ENCODE measurements at places on chromosomes 7 and 10.

DNA sequence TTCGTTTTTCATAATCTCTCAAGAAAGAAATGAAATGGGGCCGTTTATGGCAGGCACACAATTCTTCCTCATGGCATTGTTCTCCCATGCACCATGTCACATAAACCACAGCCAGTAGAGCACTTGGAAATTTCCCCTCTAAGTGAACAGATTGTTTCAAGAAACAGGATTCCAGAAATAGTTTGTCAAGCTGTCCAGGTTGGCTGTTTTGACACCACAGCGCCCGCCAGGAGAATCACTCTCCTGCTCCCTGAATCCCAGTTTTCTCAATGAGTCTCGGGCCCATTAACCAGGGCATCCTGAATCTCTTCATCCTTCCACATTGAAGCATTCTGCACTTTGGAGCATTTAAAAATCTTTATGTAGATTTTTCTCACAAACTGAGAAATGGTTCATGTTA, 172.2 kb upstream of the NEBL start:
- DNase-seq = no peak

DNA sequence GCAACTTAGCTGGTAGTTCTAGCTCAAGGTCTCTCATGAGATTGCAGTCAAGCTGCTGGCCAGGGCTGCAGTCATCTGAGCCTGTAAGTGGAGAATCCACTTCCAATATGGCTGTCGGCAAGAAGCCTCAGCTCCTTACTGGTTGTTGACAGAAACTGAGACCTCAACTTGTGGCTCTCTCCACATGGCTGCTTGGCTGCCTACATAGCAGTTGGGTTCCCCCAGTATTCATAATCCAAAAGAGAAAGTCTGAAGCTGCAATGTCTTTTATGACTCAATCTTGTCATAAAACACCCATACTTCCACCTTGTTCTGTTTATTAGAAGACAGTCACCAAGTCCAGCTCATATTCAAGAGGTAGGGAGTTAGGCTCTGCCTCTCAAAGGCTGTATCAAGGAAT, 334.9 kb upstream of the KMT2E start:
- DNase-seq = no peak

DNA sequence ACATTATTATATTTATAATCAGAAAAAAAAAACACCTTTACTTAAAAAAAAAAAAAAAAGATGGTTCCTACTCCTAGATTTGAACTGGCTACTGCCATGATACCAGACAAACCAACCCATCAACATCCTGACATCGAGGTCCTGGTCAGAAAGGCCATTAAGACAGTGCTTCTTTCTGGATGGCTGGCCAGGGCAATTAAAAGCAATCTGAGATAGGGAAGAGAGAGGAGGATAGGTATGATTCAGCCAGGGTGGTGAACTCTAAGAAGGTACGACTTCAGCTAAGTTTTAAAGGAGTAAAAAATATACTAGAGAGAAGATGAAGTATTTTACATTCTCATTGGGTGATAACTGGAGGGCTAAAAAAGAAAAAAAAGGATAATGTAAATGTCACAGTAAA, 139.0 kb downstream of the DOCK4 start:
- DNase-seq = no peak

DNA sequence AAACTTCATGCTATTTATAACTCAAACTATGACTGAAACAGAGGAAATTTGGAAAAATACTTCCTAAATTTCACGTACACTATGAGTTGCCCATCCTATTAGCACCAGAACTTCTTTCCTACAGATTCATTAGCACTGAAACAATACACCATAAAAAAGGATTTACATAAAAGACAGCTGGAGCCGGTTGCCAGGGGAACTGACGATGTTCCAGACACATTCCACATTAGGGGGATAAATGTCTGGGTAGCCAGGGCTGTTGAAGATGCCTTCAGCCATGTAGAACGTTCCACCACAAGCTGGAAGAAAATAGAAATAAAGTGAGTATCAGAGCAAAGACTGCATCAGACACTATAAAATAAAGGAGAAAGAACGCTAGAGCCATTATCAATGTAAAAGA, 129.8 kb upstream of the RSU1 start:
- DNase-seq = no peak

DNA sequence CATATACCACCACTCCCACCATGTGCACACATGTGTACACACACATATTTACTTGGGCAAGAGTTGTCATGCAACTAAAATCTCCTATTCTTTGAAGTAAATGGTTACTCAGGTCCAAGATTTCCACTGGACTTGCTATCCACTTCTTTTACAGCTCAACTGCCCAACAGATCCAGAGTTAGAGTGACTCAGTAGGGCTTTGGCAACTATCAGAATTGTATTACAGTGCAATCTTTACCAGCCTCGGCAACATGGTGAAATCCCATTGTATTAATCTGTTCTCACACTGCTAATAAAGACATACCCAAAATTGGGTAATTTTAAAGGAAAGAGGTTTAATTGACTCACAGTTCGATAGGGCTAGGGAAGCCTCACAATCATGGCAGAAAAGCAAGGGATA, 51.9 kb upstream of the ABLIM1 start:
- no peak for DNase-seq

DNA sequence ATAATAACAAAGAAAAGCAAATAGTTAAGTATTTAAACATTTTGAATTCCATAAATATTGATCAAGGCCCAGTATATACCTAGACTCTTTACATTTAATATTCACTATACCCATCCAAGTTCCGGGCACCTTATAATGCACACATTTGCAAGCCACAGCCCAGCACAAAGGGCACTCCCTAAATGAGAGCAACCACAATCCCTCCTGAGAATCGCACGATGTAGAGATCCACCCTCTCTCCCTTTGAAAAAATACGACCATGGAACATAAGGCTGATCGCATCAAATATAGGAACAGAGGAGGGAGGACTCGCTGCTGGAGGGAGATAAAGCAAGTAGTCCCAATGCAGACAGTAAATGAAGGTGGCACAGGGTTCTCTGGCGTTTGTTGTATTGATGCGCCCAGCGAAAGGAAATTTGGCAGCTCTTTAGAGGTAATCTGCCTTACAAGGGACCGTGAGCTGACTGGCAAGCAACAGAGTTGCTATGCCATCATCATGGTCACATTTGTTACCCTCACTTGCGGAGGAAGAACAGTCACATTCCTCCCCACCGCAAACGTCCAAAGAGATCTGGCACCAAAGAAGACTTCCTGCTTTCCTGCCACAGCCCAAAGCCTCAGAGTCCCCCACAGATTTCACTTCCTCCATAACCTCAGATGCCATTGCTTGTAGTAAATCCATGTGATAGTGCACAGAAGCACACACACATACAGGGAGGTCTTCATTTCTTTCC, 16.1 kb upstream of the TAS2R40 start:
- no peak for DNase-seq

All from stimulated activated CD4-positive, alpha-beta T cell treated with anti-CD3 and anti-CD28 coated beads, Interleukin-15, amount 100 ng/mL, for 1 hour (primary cell).